Mesenteric fat pad (tissue), 1 donor: ENCODE measurements at places on chromosomes 7 and 10. TPM values are rescaled to one million over a fixed set of nuclear protein-coding genes. Genes with fewer than 3 reads are reported as not detected.

The LLCFC1 gene
- total RNA-seq: not detected

The SKIDA1 gene
- total RNA-seq: 0.58 TPM

The GPER1 gene
- 8.1 TPM for total RNA-seq

The OIT3 gene
- not detected for total RNA-seq

The MYH16 gene
- total RNA-seq: not detected

The PAPOLB gene
- 0.22 TPM for total RNA-seq

The ADCY1 gene
- total RNA-seq: 3.3 TPM

The HTRA1 gene
- total RNA-seq: 191 TPM

The TAX1BP1 gene
- total RNA-seq: 82.5 TPM

The KLF14 gene
- 2.9 TPM for total RNA-seq

The LANCL2 gene
- 11.0 TPM for total RNA-seq

The RBM20 gene
- total RNA-seq: 4.6 TPM

The FAM25C gene
- total RNA-seq: not detected

The RSPH10B gene
- total RNA-seq: not detected

The IGFBP1 gene
- total RNA-seq: not detected

The SOSTDC1 gene
- not detected for total RNA-seq

The CYP3A7 gene
- total RNA-seq: not detected

The TES gene
- total RNA-seq: 30.3 TPM

The NODAL gene
- not detected for total RNA-seq

The NPY4R2 gene
- 0.29 TPM for total RNA-seq

The SPDYE8 gene
- total RNA-seq: not detected

The PLCE1 gene
- 5.7 TPM for total RNA-seq

The PRKG1 gene
- 12.9 TPM for total RNA-seq

The ZCWPW1 gene
- total RNA-seq: 3.2 TPM

The SMKR1 gene
- total RNA-seq: not detected

The TDRD1 gene
- 0.16 TPM for total RNA-seq

The OR2A5 gene
- not detected for total RNA-seq

The PHKG1 gene
- 2.8 TPM for total RNA-seq

The DRGX gene
- total RNA-seq: not detected

The KCNMA1 gene
- 20.6 TPM for total RNA-seq

The COL26A1 gene
- not detected for total RNA-seq

The CCDC71L gene
- total RNA-seq: 122 TPM

The NPC1L1 gene
- 0.29 TPM for total RNA-seq

The ELN gene
- total RNA-seq: 95.5 TPM

The METTL27 gene
- total RNA-seq: 1.7 TPM

The TCAF2 gene
- 0.87 TPM for total RNA-seq

The DPP6 gene
- total RNA-seq: 0.58 TPM

The CYP3A4 gene
- total RNA-seq: 0.26 TPM

The TWIST1 gene
- 7.1 TPM for total RNA-seq

The APBB1IP gene
- total RNA-seq: 37.2 TPM
